A549 (cell line): ENCODE measurements at places on chromosomes 12 and 14.
A peak's percentile ranks its signal among the peaks of the same experiment; 100 is the strongest.

DNA sequence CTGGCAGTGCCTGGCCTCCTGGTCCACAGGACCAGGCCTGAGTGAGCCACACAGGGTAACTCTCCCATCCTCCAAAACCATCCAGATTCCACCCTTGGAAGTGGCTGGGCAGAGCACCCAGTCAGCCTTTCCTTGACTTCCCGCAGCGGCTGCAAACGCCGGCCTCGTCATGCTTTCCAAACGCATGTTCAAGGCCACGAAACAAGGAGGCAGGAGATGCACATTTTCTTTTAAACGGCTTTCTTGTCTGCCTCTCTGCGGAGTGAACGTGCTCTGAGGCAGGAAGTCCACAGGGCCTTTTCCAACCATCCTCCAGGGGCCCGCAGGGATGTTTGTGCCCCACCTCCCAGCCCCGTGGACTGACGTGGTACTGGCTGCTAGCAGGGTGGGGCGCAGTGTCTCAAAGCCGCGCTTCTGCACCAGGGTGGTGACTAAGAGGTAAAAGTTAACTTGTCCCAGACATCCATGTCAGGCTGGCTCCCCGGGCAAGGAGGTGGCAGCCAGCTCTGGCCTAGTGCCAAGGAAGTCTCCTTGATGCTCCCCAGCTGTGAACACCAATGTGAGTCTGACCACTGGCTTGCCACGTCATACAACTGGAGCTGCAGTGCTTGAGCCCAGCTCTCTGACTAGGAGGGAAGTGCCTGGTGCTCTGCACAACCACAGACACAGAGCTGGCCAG, 45.0 kb downstream of the KCNA5 start:
- DNase-seq: peak; percentile 22

- no peak for DNase-seq
Observed at GRCh38 chr14:34069854-34070582, 119.1 kb upstream of the EGLN3 start.

GRCh38 chr12:15222219-15222618, 1.0 kb upstream of the RERG start:
- no peak for DNase-seq

GRCh38 chr14:22073801-22074200, 400.2 kb upstream of the OR4E1 start:
- DNase-seq: no peak

DNA sequence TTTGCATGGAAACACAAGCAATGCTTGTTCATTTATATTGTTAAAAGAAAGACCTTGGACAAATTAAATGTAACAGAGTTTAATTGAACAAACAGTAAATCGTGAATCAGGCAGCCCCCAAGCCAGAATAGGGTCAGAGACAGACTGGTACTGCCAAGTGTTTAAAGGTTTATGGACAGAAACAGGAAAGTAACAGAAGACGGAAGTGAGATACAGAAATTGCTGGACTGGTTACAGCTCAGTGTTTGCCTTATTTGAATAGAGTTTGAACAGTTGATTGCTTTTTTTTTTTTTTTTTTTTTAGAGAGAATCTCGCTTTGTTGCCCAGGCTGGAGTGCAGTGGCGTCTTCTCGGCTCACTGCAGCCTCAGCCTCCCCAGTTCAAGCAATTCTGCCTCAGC, 50.3 kb downstream of the DAO start:
- no peak for DNase-seq

DNA sequence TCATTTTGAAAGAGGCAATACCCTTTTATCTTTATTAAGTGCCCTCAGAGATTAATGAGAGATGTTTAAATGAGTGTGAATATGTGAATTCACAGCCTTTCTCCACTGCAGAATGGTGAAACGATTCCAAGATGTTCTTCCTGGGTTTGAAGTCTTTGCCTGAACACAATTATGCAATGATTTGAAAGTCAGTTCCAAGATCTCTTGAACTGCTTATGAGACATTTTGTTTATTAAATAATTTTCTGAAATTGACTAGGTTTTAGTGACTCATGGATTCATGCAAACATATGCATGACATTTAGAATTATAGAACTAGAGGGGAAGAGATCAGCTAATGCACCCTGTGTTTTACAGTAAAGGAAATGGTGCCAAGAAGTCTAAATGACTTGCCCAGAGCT, 118.1 kb upstream of the SLC38A2 start:
- no peak for DNase-seq

- DNase-seq: no peak
Observed at GRCh38 chr12:27290501-27291168, 42.0 kb upstream of the BMAL2 start.

DNA sequence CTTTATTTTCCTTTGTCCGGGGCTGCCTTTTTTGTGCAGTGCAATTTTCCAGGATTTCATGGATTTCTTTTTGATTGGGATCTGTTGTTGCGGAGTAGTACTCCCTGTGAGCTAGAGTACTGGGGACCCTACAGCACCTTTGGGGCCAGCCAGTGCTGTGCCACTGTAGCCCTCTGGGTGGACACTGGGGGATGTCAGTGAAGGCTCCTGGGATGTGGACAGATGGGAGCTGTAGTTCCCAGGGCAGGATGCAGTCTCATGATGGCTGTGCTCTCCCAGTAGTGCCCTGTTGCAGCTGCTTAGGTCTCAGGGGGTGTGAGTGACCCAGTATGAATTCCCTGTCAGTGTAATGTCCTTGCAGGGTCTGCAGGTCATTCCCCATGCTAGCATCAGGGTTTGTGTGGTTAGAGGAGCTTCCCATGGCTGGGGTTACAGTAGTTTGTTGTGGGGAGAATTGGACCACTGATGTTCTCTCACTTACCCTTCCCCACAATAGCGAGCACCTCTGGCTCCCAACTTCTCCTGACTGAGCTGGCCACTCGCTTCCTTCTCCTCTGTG, 72.2 kb downstream of the BRMS1L start:
- no peak for DNase-seq

DNA sequence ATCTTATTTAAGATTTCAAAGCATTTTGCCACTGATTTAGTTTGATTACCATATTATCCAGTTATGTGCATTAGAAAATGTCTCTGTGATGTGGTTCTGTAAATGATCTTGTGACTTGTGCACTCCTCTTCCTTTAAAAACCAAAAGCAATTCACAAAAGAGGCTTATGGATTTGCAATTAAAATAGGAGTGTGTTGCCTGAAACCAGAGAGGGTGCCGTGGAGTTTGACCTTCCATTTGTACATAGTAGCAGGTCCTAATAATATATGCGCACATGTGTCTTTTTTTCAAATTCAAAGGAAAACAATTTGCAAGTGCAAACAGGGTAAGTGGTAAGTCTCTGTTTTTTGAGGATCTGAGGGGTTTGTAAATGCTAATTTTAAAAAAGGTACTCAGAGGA, 470.9 kb downstream of the VRK1 start:
- no peak for DNase-seq

- no peak for DNase-seq
Observed at GRCh38 chr14:88541324-88541723, 13.5 kb downstream of the PTPN21 start.

- DNase-seq: no peak
Observed at GRCh38 chr12:101021442-101021841, 188.6 kb downstream of the SLC5A8 start.

DNA sequence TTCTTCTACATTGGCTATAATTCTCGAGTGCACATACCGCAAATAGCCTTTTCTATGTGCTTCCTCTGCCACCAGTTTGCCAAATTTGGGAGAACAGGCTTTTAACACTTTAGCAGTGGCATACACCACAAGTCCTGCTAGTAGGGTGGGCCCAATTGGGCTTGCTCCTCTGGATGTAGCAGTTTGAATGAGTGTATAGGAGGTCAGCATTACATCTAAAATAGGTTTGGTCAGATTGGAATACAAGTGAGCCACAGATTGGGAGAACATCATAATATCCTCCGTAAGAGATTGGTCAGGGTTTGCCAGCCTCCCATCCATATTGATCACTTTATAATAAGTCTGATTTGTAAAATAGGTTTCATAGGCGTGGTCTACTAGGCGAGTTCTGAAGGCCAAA, 902 bp downstream of the ABCD2 start:
- DNase-seq: no peak

- no peak for DNase-seq
Observed at GRCh38 chr12:53044052-53044581, 5.7 kb upstream of the TNS2 start.

GRCh38 chr12:66159123-66159522, 10.7 kb downstream of the TMBIM4 start:
- DNase-seq: no peak

DNA sequence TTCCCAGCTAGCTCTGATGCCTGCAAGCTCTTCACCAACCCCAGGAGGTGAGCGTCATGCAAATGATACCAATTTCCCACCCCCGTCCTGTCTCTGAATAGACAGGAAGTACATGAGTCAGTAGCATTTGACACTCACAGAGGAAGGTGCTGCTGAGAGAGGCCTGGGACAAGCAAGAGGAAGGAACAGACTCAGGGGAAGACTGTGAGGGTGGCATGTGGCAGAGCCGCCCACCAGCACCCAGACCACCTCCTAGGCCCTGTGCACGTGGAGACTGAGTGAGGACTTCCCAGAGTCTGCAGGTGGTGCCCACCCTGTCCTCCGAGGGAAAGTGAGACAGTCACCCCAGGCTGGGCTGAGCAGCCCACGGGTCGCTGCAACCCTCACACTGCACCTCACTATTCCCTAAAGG, 199.5 kb upstream of the SFSWAP start:
- DNase-seq: peak; percentile 14

DNA sequence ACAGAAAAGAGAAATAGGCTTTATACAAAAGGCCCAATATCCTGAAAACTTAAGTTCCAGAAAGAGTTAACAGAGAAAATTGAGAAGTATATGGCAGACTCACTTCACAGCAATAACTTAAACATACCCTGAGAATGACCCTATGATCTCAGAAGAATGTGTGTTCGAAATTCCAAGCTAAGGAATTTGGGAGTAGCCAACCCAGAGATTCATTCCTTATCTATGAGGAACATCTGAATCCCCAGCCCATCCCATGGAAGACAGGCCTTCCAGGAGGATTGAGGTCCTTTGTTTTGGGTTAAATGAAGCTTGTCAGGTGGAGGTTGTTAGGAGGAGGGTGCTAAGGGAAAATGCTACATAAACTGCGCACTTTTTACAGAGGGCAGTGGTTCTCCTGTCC, 7.5 kb upstream of the SAV1 start:
- DNase-seq: peak; percentile 68

DNA sequence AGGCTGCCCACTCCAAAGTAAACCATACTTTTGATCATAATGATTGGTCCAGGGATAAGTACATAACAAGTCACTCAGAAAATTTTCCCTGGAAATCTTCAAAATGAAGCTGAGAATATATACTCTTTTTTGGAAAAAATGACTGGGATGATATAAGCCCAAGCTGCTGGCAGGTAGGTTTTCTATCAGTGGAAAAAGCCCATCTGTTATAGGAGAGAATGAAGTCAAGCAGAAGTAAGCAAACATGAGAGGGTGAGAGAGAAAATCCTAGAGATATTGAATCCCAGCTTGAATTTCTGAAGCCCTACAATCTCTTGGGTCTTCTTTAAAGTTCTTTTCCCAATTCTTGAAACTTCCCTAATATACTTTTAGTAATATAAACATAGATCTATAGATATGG, 37.3 kb upstream of the ZDHHC17 start:
- DNase-seq: no peak

GRCh38 chr14:58444627-58445026, 17.1 kb downstream of the KIAA0586 start:
- DNase-seq: no peak

DNA sequence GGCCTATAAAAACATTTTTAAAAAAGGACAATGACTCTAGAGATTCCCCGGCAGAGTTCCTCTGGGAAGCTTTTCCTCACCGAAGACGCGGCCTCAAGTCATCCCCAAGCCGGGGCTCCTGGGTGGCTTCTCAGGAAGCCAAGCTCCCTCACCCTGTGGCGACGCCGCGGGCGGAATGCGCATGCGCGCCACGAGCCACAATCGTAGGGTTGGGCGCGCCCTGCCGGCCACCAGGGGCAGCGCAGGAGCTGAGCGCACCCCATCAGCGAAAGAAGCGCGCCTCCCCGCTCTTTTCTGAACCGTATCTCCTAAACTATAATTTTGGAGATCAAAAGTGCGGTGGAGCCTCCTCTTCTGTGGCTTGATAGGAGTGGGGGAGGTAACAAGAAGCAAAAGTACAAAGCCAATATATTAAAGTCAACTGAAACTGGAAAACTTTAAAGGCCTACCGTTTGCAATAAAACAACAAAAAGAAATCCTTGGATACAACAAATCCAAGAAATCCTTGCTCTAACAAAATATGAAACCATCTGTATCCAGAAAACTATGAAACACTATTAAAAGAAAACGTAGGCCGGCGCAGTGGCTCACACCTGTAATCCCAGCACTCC, 17.4 kb upstream of the CHFR start:
- no peak for DNase-seq

DNA sequence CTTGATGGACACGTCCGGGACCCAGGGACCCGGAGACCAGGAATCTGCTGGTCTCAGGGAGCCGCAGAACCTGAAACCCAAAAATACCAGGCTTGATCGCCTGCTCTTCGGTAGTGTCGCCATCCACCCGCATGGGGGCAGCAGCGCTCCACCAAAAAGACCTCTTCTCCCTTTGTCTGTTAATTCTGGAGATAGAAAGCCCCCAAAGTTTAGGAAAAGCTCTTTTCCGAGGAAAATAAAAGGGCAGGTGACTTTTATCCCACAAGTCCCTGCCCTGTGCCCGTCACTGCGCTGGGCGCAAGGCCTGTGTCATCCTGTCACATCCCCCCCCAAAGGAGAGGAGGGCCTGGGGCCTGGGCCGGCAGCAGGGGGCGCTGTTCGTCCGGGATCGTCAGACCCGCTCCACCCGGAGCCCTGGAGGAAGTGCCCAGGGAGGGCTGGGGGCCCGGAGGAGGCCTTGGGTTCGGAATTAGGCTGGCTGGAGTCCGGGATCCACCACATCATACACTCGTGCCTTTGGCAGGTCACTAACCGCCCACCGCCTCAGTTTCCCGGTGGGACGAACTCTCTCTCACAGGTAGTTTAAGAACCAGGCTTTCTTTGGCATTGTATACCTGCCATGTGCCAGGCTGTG, 31.9 kb downstream of the DAD1 start:
- peak; percentile 80 for DNase-seq

DNA sequence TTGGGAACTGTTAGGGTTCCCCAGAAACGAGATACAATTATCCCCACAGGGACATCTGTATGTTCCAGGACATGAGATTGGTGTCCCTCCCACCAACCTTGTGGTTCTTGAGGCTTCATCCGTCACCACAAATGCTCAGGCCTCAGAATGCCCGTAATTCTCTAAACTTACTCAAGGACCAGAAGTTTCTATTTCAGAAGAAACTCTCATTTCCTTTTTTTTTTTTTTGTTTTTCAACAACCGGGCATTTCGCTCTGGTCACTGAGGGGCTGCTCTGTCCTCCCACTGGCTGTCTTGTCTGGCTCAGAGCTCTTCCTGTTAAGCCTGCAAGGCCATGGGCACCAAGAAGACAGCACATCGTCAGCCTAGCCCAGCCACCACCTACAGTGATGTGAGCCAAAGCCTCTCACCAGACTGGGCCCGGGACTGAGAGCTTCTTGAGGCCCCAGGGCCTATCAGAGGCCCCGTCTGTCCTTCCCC, 36.2 kb downstream of the VDR start:
- no peak for DNase-seq

- DNase-seq: no peak
Observed at GRCh38 chr12:94592080-94592479, 58.3 kb downstream of the TMCC3 start.

- no peak for DNase-seq
Observed at GRCh38 chr12:94025756-94026155, 122.6 kb upstream of the PLXNC1 start.
